ENCODE measurements at places on chromosomes 2 and 18. TPM values are rescaled to one million over a fixed set of nuclear protein-coding genes. Genes with fewer than 3 reads are reported as not detected.

DNA sequence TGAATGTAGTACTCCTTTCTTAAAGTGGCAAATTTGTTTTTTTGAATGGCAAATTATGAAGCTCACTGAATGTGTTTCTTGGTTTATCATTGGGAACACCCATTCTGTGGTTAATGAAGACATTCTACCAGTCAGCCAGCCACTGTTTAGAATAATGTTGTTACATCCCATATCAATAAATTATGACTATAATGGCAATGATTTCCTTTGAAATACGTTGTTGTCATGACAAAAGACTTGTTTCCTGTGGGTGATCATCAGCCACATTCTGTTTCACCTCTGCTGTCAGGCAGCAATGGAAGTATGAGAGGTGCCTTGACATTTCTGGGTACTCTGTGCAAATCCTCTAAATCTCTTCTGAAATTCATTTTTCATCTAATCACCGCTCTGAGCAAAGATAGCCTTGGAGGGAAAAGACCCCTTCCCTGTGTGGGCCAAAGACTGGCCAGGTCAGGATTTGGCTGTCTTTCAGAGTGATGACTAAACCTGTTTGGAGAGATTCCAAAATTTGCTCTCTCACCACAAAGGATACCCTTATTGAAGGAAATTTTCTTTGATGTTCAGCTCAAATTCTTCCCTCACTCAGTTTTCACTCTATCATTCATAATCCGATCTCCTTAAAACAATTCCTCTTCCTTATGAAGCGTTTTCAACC is 869.2 kb downstream of the BCL11A start:
- H3K4me1 ChIP-seq = no peaks in the 10 kb centered on the region
- no peak overlapping the region for H3K4me3 ChIP-seq
- no peak overlapping the region for H3K27ac ChIP-seq
- DNase-seq = no peak

DNA sequence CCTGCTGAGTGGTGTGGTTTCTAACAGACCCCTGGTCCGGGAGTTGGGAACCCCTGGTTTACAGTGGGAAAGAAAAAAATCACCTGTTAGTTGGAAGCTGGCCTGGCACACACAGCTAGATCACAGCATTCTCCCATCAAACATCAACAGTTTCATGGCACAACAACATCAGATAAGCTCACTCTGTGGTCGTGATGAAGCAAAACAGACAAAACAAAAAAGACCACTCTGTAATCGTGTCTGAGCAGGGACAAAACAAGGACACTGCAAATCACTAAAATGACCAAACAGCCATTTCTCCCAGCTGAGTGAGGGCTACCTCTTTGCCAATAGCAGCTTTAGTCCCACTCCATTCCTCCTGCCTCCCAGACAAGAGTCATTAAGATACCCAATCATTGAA is 9.0 kb upstream of the IMPACT start:
- DNase-seq = no peak
- H3K4me3 ChIP-seq = no peak overlapping the region
- peaks cover 65% of the 10 kb centered on the region for H3K27me3 ChIP-seq
- H3K27ac ChIP-seq = no peak overlapping the region
- peaks cover 7% of the 10 kb centered on the region for H3K36me3 ChIP-seq

- no peaks in the 10 kb centered on the region for H3K4me1 ChIP-seq
- no peak overlapping the region for H3K27ac ChIP-seq
- no peaks in the 10 kb centered on the region for H3K36me3 ChIP-seq
- no peak for DNase-seq
Measured at GRCh38 chr2:29662861-29663260, 258.5 kb downstream of the ALK start.

DNA sequence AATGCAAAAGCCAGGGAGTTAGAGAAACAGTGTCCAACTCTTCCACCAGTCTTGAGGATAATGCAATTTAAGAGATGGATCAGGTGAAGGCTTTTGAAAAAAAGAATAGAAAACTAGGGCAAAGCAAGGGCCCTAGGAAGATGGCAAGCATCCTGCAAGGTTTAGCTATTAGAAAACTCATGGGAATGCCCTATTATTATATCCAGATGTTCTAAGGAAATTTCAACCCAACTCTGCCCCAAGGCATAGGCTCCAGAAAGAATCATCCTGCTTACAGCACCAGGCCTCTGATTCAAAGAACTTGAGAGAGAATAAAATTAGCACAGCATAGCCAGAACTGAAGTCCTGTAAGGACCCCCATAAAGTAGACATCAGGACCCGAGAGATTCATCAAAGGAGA is 68.1 kb downstream of the EN1 start:
- H3K36me3 ChIP-seq = no peaks in the 10 kb centered on the region
- peaks cover 6% of the 10 kb centered on the region for H3K4me1 ChIP-seq
- DNase-seq = no peak
- H3K27me3 ChIP-seq = peaks cover 26% of the 10 kb centered on the region
- H3K4me3 ChIP-seq = no peak overlapping the region

DNA sequence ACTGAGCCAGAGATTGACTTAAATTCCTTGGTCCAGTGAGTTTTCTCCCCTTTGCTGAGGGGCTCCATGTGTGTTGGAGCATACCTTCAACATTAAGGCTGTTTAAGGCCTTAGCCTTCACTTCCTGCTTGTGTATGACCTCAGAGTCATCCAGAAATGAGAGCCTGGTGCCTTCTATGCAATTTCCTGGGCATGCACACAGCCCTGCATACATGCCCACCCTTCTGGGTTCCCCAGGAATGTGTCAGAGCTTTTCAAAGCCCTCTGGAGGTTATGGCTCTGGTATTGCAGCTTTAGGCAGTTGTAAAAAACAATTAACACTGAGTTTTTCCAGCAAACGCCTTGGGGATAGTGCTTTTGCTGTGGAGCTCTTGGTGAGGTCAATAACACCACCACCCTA is 16.7 kb downstream of the IL1R1 start:
- DNase-seq = no peak
- H3K4me3 ChIP-seq = no peak overlapping the region
- no peak overlapping the region for H3K27ac ChIP-seq

DNA sequence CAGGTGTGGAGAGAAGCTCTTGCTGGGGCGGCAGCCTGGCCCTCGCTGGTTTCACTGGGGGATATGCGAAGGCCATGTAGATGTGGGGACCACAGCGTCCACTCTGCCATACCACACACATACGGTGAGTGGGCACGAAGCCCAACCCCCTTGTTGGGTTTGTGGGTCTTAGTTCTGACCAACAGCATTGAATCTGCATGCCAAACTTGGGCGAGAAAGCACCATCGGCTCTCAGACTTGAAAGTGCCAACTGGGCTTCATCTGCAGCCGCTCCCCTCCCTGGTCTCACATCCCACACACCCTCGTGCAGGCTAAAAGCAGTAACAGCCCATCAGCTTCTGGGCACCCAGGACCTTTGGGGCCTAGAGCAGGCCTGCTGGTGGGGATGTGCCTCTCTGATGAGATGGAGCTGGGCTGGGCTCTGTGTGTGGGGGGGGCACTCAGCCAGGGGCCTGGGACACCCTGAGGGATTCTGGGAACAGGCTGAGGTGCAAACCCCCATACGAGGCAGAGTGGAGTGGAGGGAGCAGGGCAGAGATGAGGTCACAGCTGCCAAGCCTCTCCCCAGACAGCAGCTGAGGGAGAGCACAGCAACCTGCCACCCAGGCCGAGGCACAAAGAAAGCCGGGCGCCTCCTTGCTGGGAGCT is 264.4 kb downstream of the TWIST2 start:
- H3K27me3 ChIP-seq = no peaks in the 10 kb centered on the region
- H3K4me1 ChIP-seq = peaks cover 7% of the 10 kb centered on the region

Gene ANKRD29
- not detected for total RNA-seq

GRCh38 chr2:58045580-58046334 is 849 bp upstream of the VRK2 start:
- H3K4me1 ChIP-seq = peaks cover 54% of the 10 kb centered on the region
- DNase-seq = no peak
- H3K36me3 ChIP-seq = peaks cover 2% of the 10 kb centered on the region
- H3K27ac ChIP-seq = peak overlapping the region; percentile 93
- no peaks in the 10 kb centered on the region for H3K27me3 ChIP-seq

DNA sequence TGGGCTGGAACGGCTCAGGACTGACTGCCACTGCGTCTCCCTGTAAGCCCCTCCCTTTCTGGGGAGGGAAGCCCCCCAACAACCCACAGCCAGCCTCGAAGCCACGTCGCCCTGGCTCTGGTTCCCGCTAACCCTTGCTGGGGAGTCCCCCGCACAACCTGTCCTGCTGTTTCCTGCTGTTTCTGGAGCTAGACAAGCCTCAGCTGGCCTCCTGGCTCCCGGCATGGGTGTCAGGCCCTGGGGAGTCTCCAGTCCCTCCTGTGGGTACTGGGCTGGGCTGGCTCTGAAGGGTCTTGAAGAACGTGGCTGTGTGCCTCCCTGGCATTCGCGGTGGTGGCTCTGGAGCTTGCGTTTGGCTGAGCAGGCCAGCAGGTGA is 20.9 kb downstream of the NFATC1 start:
- no peak overlapping the region for H3K4me3 ChIP-seq
- peaks cover 17% of the 10 kb centered on the region for H3K4me1 ChIP-seq
- no peaks in the 10 kb centered on the region for H3K27me3 ChIP-seq
- no peak overlapping the region for H3K27ac ChIP-seq
- no peak for DNase-seq

Gene STEAP3
- not detected for total RNA-seq

Gene STK16
- 36.8 TPM for total RNA-seq

Gene PAX8
- total RNA-seq = 4.3 TPM

Gene GPR35
- 50.7 TPM for total RNA-seq

- no peak overlapping the region for H3K27ac ChIP-seq
- no peaks in the 10 kb centered on the region for H3K4me1 ChIP-seq
- no peak overlapping the region for H3K4me3 ChIP-seq
- DNase-seq = no peak
Measured at GRCh38 chr2:47227532-47228279, 72.6 kb upstream of the STPG4 start.

DNA sequence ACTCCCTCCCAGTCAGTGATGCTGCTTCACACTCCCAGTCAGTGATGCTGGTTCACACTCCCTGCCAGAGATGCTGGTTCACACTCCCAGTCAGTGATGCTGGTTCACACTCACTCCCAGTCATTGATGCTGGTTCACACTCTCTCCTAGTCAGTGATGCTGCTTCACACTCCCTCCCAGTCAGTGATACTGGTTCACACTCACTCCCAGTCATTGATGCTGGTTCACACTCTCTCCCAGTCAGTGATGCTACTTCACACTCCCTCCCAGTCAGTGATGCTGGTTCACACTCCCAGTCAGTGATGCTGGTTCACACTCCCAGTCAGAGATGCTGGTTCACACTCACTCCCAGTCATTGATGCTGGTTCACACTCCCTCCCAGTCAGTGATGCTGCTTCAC is 34.3 kb upstream of the KCNG2 start:
- peaks cover 8% of the 10 kb centered on the region for H3K36me3 ChIP-seq
- H3K4me1 ChIP-seq = no peaks in the 10 kb centered on the region
- H3K4me3 ChIP-seq = no peak overlapping the region
- DNase-seq = no peak
